ENCODE measurements at places on chromosomes 16 and 17.

DNA sequence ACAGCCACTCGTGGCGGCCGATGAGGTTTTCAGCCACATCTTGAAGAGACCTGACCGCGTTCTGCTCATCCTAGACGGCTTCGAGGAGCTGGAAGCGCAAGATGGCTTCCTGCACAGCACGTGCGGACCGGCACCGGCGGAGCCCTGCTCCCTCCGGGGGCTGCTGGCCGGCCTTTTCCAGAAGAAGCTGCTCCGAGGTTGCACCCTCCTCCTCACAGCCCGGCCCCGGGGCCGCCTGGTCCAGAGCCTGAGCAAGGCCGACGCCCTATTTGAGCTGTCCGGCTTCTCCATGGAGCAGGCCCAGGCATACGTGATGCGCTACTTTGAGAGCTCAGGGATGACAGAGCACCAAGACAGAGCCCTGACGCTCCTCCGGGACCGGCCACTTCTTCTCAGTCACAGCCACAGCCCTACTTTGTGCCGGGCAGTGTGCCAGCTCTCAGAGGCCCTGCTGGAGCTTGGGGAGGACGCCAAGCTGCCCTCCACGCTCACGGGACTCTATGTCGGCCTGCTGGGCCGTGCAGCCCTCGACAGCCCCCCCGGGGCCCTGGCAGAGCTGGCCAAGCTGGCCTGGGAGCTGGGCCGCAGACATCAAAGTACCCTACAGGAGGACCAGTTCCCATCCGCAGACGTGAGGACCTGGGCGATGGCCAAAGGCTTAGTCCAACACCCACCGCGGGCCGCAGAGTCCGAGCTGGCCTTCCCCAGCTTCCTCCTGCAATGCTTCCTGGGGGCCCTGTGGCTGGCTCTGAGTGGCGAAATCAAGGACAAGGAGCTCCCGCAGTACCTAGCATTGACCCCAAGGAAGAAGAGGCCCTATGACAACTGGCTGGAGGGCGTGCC, 30.1 kb downstream of the CIITA start:
- no peak for DNase-seq

DNA sequence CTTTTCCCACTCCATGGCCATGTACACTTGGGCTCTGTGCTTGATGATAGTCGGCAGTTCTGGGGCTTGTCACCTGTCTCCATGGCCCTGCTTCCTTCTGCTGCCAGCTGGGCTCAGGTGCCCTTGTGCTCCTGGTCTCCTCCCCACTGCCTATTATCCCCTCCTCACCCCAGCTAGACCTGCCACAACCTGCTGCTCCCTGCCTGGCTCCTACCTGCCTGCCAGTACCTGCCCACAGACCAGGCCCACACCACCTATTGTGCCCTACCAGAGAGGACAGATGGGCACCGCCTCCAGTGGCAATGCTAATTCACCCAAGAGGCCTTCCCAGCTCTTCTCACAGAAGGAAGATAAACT, 538 bp upstream of the RAPGEFL1 start:
- no peak for DNase-seq

GRCh38 chr16:82633964-82634600, 7.3 kb downstream of the CDH13 start:
- DNase-seq = no peak

- DNase-seq = no peak
Observed at GRCh38 chr17:40089077-40089895, 11.1 kb downstream of the NR1D1 start.

DNA sequence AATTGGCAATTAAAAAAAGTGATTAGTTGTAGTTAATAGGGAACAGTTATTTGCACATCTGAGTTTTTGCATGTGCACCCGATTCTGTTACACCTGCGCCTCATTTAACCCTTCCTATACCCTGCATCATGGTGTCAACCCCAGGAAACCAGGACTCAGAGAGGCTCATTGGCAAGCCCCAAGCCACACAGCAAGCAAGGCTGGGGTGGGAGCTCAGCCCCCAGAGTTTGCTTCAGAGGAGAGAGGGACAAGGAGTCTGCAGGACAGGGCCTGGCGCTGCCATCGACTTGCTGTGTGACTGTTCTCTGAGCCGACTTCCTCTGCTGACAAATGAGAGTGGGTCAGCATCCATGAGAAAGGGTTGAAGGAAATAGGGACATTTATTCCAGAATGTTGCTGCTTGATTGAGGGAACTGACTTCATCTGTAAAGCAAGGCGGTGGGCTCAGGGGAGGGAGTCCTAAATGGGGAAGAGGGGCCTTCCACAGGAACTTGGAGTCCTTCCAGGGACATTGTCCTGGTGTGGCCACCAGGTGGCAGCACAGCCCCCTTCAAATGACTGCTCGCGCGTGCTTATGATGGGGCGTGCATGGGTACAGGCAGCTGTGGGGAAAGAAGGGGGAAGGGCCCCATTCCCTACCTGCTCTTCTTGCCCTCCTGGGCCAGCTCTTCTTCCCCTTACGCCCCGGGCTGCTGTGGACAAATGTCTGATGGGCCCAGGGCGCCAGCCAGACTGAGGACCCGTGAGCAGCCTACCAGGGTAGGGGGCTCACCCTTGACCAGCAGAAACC, 51.6 kb downstream of the NT5M start:
- DNase-seq = peak; percentile 85

- no peak for DNase-seq
Observed at GRCh38 chr16:82137822-82138167, 32.2 kb downstream of the MPHOSPH6 start.
